Umbilical cord (tissue), 2 donors: ENCODE measurements at places on chromosomes 5 and 9.

DNA sequence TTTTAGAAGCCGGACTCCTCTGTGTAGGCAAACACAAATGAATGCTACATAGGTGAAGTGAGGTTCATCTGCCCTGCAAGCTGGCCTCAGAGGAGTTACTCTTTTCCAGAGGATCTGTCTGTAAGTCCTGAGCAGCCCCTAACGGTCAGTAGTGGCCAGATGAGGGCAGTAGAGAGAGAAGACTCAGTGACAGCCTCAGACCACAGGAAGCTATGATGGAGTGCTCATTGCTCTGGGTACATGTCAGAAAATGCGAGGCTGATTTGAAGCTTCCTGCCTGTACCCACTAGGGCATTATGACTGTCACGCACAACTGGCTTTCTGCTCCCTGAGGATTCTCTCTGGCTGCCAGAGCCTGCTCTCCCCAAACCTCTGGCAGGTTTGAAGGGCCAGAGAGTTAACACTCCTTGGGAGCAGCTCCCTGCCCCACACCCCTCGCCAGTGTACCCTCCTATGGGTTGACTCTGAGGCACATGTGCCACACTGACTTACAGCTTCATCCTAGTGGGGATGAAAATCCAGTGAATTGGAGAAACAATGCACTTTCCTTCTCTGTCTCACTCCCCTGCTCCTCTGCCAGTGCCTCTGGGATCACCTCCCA is 141.5 kb downstream of the GABRG2 start:
- peak; percentile 49 for DNase-seq

- no peak for DNase-seq
Measured at GRCh38 chr5:22319798-22320197, 533.3 kb downstream of the CDH12 start.

GRCh38 chr9:35741740-35742139 is 7.3 kb downstream of the GBA2 start:
- DNase-seq, result no peak

- peak; percentile 69 for DNase-seq
Measured at GRCh38 chr9:110742741-110743371, 74.3 kb downstream of the MUSK start.

DNA sequence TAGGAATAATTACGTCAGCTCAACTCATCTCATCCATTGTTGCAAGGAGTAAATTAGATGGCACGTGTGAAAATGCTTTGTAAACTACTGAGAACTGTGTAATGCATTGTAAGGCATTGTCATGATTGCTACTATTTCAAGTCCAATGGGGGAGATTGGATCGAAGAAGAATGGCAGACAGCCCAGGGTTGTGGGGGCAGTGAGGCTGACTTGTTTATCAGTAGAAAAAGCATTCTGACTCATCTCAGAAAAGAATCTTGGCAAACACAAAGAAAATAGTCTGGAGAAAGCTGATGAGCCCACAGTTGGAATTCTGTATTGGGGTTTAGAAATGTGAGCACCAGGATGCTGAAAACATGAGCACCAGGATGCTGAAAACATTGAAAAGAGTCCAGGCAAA is 28.0 kb upstream of the DAP start:
- DNase-seq, result peak; percentile 62

- no peak for DNase-seq
Measured at GRCh38 chr9:112006361-112007020, 109.9 kb downstream of the UGCG start.

- no peak for DNase-seq
Measured at GRCh38 chr5:157182143-157182757, 1.6 kb downstream of the ITK start.
